Activated naive CD8-positive, alpha-beta T cell treated with anti-CD3 and anti-CD28 coated beads, Interleukin-2, amount 10 ng/mL, durations not matched to agents 7 days and 5 days (primary cell): ENCODE measurements at places on chromosomes 6 and 20. TPM values are rescaled to one million over a fixed set of nuclear protein-coding genes. Genes with fewer than 3 reads are reported as not detected.

GRCh38 chr6:91412532-91412931 lies 825.7 kb upstream of the MAP3K7 start:
- DNase-seq, result no peak

ZNF512B gene
- 15.4 TPM for total RNA-seq

GRM4 gene
- total RNA-seq, result 0.14 TPM

SUPT3H gene
- 11.6 TPM for total RNA-seq

DNA sequence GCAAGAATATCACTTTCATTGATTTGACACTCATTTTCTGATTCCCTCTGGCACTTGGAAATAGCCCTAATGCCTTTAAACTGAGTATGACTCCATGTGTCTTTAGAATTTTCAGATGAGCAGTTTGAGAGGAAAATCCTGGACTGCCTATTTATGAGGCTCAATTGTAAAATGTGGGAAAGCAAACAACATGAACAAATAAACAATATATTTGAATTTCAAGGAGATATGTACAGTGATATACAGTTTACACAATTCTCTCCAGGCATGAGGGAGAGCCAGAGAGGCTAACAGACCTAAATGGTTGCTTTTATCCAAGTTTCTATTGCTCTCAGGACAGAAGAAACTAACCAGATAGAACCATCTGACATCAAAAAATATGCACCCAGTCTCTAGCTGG lies 748.2 kb upstream of the NRSN1 start:
- DNase-seq, result no peak

- DNase-seq, result no peak
These were observed 388.4 kb upstream of the GJE1 start for GRCh38 chr6:141744194-141744925.

LAMP5 gene
- not detected for total RNA-seq

GRCh38 chr6:36028877-36029324 lies 1.3 kb downstream of the MAPK14 start:
- DNase-seq, result peak; percentile 52

- DNase-seq, result no peak
These were observed 211.4 kb upstream of the SMLR1 start for GRCh38 chr6:130615816-130616215.

DNA sequence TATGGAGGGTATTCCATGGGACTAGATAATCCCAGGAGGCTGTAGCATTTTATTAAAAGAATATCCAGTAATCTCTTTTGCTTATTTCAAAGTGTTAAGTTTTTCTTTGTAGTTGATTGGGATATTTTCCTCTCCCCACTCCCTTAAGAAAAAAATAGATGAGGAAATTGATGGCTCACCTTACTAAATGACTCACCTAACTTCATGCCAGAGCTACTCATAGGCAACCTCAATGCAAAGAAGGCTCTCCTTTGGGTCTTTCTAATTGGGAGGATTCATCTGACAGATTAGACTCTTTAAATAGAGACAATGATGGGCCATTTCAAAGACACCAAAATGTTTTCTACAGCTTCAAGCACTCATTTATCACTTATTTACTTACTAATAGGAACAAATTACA lies 528.5 kb upstream of the BTBD3 start:
- no peak for DNase-seq
